ENCODE measurements at places on chromosomes 2 and 18.

GRCh38 chr2:221463241-221463896 lies 108.7 kb downstream of the EPHA4 start:
- no peak for DNase-seq

DNA sequence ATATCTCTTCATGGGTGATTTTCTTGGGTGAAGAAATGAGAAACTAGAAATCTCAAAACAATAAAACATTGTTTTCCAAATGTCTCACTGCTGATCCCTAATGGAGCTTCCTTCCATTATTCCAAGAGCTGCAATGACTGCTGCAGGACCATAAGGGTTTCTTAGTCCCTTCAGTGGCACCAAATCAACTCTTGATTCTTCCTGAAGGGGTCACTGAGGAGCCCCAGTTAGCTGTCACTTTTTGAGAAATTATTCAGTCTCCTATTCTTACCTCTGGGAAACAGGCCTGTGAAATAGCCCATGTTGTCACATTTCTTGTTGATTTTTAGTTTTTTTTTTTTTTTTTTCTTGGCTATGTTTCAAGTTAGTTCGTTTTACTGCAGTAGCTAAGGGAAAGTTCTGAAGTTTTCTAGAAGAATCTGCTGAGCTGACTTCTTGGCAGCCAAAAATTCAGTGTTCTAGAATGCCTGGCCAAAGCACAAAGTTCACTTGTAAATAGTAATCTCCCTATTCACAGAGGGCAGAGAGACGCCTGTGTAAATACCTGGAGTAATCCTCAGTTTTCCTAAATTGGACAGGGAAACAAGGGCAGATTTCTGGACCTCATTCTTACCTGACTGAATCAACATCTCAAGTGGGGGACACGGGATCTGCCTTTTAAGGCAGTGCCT lies 480.0 kb downstream of the RIT2 start:
- DNase-seq = no peak

DNA sequence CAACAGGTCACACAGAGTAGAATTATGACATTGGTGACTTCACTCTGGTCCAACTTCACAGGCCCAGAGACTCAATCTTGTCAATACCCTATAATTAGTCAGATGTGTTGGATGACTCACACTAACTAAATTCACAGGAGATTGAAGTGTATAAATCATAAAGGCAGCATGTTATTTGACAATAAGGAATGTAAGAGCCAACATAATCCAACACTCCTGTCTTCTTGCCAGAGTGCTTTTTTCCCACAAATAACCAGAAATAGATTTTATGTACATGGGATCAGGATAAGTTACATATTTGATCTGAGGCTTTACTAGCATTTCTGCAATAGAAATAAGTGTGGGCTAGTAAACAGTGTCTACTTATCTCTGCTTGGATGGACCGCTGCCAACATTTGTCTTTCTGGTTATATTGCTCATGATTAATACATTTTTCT lies 42.2 kb upstream of the ZSWIM2 start:
- no peak for DNase-seq

GRCh38 chr2:105708697-105709096 lies 36.0 kb upstream of the NCK2 start:
- no peak for DNase-seq

GRCh38 chr18:37871561-37871960 lies 306.0 kb upstream of the CELF4 start:
- DNase-seq = no peak
